ENCODE measurements at places on chromosomes 4 and X.

GRCh38 chr4:184343502-184344177 lies 126.0 kb upstream of the ENPP6 start:
- peak; percentile 50 for DNase-seq

- DNase-seq: no peak
Measured at GRCh38 chrX:133413218-133413925, 1.9 kb downstream of the GPC4 start.

DNA sequence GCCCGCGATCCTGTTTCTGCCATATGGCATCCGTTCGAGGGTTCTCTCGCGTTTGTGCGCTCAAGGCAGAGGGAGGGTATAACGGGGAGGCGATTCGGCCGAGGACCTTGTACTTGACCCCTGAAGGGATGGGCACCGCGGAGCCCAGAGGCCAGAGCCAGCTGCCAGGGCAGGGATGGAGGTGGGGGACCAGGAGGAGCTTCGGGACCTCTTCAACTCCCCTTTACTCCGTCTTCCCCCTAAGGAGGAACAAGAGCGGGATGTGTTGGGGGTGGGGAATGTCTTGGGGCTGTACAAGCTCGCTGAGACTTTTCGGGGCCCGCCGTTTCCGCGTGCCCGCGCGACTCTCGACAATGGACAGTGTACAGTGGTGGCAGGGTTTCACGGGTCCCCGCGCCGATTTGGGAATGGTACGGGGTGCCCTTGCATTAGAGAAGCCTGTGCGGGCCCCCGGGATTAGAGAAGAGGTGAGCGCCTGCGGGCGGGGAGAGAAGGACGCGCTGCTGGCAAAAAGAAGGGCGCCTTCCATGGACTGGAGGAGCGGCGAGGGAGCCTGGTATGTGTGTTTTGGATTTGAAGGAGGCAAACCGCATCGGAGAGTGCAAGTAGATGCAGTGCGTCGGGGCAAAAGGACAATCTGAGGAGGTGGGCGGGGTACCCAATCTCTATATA lies 760 bp downstream of the UGT8 start:
- DNase-seq: no peak

DNA sequence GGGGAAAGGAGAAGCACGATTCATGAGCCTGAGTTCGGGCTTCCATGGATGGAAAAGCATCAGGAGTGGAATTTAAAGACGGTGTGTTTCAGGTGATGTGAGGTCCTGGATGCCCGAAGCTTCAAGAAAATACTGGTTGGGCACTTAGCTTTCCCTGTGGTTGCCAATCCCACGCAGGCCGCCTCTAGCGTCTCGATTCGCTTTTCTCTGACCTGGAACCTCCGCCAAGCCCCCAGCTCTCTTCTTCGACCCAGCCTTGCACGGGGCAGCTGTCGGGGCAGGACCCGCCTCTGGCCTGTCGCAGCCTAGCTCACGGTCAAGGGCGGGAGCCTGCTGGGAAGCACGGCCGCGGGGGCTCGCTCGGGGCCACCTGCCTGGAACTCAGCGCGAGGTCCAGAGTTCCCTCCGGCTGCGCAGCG lies 308 bp upstream of the TLR2 start:
- no peak for DNase-seq

- no peak for DNase-seq
Measured at GRCh38 chrX:119292445-119292844, 56.4 kb downstream of the PGRMC1 start.

DNA sequence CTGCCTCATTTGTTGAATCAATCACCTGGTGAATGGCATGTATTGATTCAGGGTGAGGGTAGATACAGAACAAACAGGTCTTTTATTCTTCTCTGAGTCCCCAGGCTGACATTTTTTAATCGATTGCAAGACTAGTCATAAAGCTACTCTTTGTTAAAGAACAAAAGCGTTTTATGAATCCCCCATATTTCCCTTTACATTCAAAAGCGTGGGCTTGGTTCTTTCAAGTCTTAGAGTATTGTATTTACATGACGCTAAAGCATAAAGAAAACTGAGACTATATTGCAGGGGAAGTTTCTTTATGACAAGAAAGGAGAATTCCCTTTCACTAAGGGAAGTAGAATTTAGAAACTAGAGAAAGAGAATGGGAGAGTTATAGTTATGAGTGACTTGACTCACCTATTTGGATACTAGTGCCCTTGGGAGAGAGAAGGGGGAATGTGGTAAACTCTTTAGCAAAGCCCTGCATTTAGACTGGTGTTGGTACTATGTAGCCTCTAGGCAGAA lies 69.3 kb upstream of the PDE5A start:
- DNase-seq: no peak

DNA sequence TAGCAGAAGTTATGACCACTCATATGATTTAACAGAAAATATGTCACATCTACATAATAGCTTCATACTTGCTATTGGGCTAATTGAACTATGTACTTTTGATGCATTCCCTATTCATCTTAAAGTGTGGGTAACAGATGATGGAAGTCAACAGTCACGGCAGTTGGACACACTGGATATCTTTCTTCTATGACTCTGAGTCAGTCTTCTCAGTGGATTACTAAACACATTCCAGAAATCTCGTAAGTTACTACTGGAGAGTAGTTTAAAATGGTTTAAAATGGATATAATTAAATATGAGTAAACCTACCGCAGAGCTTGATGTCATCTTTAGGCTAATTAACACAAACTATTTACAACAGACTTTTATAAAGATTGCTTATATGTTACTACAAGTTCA lies 30.1 kb upstream of the CFAP299 start:
- DNase-seq: no peak

GRCh38 chrX:40007131-40007755 lies 90.5 kb downstream of the BCOR start:
- no peak for DNase-seq

DNA sequence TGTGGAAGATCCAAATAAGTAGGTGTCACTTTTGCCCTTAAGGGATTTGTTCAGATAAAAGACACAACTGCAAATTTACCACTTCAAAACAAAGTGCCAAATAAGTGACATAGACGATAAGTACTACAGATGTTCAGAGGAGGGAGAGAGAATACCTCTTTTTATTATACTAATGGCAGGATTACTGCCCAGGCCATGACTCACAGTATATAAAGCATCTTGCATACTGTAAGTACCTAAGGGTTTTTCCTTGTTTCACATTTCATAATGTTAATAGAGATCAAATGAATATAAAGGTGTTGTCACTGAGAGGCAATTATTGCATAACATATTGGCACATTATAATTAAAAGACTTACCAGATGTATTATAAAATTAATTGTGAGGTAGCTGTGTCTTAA lies 46.4 kb downstream of the PTPN13 start:
- no peak for DNase-seq

DNA sequence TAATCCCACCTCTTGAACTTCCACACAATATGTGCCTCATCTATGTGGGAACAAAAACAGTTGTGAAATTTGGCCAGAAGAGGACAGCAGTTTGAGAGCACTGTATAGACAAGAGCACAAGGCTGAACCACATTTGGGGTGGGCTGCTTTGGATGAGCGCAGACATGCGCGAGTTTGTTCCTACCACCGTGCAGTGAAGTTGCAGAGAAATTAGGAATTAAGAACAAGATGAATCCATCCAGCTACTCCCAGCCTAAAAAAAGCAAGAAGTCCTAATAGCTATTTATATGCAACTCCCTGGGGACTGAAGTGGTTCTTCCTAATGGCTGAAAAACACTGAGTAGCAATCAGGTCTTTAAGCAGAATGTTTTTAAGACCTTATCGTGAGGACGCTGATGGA lies 1.0 kb downstream of the GAB3 start:
- no peak for DNase-seq

GRCh38 chrX:4253092-4253491 lies 539.6 kb upstream of the PRKX start:
- no peak for DNase-seq

DNA sequence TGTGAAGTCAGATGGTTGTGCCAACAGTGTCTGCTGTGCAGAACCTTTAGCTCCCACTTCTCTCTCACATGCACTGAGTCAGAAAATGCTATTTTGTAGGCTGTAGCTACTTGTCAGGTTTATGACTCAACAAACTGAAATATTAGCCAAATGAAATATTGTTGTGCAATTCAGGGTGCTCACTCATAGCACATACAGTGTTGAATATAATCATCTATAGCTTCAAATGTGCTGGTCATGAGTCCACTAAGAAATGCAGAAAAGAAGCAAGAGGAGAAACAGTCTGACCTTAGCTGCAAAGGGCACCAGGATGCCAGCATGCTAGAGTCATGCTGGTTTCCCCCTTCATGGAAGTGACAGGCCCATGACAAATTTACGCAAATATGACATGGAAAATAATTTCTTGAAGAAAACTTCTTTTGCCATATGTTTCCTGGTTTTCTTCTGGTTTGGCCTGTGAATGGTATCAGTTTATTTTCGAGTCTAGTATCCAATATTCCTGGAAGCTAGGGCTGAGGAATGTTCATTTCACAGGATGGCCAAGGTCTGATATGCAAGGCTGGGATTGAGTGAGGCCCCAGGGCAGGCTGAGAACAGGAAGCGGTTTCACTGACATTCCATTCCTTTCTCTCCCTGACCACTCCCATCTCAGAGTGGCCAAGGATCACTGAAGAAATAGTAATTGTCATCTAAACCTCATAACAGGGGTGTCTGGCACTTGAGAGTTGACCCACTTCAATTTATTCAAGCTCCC lies 10.3 kb upstream of the CXCL2 start:
- no peak for DNase-seq

- DNase-seq: no peak
Measured at GRCh38 chr4:160265836-160266235, 1163.0 kb downstream of the RAPGEF2 start.

DNA sequence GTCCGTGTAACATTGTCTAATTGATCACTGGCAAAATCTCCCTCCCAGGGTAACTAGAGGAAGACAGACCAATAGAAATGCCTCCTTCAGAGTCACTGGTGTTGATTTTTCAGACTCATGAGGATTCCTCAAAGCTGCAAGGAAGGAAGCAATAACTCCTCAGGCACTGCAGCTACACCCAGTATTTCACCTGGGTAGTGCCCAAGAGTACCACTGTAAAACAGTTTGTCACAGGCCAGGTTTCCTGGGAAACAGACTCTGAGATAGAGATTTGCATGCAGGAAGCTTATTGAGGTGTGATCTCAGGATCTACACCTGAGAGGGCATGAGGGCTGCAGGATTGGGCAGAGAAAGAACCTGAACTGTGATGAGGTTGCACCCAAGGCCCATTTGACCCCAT lies 240.7 kb upstream of the ATP6AP2 start:
- DNase-seq: no peak

DNA sequence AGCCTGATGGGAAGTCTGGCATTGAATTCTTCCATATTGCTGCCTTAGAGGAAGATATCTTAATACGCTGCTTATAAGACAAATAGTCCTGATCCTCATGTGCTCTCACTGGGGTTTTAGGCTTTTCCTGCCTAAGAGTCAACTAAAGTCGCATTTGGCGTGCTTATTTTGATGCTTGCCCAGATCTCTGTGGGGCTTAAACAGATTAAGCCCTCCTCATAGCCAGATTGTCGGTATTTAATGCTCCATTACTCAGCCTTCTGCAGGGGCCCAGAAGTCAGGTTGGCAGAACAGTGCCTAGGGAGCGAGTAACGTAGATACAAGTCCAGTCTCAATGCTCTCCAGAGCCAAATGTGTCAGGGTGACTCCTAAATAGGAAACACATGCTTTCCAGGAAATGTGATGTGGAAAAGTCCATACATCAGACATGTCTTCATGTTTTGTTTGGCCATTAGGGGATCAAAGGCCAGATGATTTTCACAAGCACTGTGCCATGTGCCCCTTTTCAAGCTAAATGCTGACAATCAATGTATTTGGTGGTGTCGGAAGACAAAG lies 262.8 kb downstream of the PRDM5 start:
- DNase-seq: no peak

- DNase-seq: peak; percentile 29
Measured at GRCh38 chrX:3815896-3816664, 102.6 kb upstream of the PRKX start.

GRCh38 chr4:55561889-55562288 lies 15.2 kb upstream of the CLOCK start:
- no peak for DNase-seq

GRCh38 chr4:18394656-18395055 lies 373.1 kb upstream of the LCORL start:
- DNase-seq: no peak

GRCh38 chr4:3388471-3389232 lies 53.1 kb upstream of the HGFAC start:
- no peak for DNase-seq

DNA sequence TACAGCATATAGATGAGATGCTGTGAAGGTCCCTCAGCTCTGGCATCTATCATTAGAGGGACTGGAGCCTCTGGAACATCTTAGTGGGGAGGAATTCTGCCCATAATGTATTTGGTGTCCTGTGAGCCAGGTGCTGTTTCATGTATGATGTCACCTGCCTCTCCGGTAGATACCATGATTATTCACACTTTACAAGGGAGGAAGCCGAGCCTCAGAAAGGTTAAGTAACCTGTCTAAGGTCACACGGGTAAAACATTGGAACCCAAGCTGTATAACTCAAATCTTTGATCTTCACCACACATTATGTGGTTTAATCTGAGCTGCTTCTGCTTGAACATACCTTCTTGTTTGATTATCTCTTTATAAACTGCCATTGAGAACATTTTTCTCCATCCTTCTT lies 442.8 kb downstream of the BCOR start:
- DNase-seq: no peak

DNA sequence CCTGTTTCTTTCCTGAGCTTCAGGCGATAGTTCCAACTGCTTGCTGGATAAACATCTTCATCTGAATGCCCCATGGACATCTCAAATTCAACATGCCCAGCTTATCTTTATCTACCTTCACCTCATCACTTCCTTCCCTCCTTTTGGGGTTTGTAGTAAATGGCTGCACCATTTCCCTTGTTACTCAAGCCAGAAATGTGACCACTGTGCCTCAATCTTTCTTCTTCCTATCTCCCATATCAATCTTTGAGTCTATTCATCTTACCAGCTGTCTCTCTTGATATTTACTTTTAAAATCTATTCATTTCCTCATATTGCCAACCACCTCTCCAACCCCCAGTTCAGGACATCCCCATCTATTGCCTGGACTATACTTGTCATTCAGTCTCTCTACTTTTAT lies 155.4 kb downstream of the PPA2 start:
- no peak for DNase-seq
